ENCODE measurements at places on chromosomes 6 and 20.

DNA sequence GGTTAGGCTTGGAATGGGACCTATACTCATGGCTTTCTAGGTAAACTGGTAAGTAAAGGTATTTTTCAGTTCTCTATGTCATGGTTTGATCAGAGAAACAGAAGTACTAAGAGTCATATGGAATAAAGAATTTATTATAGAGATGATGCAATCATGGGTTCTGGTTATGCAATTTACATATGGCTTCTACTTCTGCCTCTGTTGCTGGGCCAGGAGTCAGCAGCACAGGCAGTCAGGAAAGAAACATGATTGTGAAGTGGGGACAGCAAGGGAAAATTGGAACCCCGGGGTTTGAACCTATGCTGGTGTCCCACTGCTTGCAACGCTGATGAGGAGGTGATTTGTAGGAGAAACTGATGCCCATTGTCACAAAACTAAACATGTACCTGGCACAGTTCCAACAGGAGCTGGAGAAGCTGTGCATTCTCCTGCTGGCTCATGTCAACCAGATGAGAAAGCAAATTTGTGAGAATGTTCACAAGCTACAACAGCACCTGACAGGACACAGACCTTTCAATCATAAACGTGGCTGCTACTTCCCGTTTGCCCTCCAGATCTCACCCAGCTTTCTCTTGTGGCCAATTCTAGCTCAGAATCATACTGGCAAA lies 887.1 kb downstream of the TFAP2A start:
- DNase-seq: no peak

DNA sequence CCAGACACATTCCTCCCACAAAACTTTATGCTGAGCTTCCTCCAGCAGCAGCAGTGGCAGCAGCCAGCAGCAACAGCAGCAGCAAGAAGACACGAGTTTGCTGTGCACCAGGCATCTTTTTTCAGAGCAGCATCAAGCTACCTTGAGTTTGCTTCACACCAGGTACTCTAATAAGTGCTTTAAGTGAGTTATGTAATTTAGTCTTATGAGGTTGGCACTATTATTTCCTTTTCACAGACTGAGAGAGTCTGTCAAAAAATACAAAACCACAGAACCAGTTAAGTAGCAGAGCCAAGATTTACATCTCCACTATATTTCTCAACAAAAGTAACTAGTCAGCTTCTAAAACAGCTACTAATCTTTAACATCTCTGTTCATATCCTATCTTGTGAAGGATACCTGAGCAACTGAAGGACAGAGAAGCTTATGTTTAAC lies 23.7 kb downstream of the RANBP9 start:
- no peak for DNase-seq

DNA sequence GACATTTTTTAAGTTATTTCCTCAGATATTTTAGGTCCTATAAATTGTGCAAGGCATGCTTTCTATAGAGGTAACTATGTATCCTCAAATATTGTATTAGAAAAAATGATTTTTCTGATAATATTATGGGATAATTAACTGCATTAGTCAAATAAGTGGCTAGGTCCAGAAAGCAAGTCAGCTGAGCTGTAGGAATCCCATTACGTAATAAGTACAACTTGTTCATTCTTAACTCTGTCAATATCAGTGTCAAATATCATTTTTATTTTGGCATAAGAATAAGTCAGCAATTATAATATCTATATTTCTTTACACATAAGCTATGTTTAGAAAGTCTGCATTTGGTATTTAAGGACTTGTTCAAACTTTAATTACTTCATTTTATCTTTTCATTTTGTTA lies 830.9 kb upstream of the GJE1 start:
- no peak for DNase-seq

GRCh38 chr20:15593081-15593480 lies 980.2 kb downstream of the KIF16B start:
- DNase-seq: no peak

- DNase-seq: no peak
Observed at GRCh38 chr6:147870506-147871110, 362.1 kb downstream of the SAMD5 start.

- no peak for DNase-seq
Observed at GRCh38 chr6:101224751-101225150, 168.8 kb upstream of the GRIK2 start.

DNA sequence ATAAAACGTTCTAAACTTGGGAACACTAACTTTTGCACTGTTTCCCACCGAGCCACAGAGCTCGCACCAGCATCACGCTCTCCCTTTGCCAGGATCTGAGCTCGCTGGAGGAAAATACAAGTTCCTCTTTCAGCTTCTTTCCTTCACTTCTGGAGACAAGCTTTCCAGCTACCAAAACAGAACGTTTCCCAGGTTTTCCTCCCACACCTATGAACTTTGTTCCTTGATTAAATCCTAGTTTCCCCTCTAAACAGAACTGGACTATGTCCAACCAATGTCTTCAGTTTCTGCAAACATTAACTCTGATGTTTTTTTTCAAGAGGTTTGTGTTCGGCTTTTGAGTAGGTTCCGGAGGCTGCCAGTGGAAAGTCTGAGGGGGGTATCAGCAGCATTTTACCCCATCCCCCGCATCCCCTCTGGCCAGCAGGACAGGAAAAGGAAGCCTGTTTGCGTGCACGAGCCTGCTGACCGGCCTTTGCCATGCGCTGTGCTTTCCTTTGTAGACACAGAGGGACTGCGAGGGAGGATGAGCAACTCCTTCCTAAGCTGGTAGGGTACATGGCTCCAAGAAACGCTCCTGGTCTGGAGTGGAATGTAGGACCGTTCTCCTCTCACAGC lies 135.5 kb downstream of the LY86 start:
- DNase-seq: no peak

- peak; percentile 20 for DNase-seq
Observed at GRCh38 chr20:63735859-63736718, at the start of gene LIME1. TSS of gene LIME1 (plus strand) at chr20:63736664. CDS start at chr20:63737550, 886 bp downstream.

- DNase-seq: no peak
Observed at GRCh38 chr20:2163312-2163711, 61.7 kb downstream of the STK35 start.

GRCh38 chr6:44177691-44178423 lies 19.2 kb downstream of the CAPN11 start:
- no peak for DNase-seq

DNA sequence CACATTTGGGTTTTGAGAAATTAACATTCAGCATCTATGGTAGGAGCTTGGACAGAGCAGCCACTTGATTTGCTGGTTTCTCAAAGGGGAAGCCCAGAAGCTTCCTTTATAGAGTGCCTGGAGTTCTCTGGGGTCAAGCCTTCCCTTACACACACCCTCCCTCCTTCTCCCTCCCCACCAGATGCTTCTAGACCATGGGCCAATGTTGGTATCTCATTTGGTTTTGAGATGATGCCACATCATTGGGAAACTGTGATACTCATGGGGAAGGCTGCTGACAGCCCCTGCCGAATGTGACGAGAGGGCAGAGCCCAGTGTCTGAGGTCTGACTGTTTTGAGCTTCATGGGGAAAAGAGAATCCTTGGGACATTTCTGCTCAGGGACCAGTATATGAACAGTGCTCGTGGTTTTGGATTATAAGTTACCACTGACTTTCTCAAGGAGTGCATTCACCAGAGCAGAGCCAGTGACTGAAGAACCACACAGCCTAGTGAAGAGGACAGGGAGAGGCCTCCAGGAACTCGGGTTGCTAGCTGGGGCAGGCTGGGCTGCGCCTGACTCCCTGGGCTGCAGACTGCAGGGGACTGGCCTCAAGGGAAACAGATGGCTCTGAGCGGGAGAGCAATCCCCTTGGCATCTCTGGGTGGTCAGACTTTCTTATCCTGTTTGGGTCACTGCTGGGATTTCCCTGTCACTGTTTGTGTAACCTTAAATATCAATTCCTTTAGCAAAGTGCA lies 46.4 kb upstream of the CST5 start:
- DNase-seq: no peak
